ENCODE measurements at places on chromosomes 6 and 20.

DNA sequence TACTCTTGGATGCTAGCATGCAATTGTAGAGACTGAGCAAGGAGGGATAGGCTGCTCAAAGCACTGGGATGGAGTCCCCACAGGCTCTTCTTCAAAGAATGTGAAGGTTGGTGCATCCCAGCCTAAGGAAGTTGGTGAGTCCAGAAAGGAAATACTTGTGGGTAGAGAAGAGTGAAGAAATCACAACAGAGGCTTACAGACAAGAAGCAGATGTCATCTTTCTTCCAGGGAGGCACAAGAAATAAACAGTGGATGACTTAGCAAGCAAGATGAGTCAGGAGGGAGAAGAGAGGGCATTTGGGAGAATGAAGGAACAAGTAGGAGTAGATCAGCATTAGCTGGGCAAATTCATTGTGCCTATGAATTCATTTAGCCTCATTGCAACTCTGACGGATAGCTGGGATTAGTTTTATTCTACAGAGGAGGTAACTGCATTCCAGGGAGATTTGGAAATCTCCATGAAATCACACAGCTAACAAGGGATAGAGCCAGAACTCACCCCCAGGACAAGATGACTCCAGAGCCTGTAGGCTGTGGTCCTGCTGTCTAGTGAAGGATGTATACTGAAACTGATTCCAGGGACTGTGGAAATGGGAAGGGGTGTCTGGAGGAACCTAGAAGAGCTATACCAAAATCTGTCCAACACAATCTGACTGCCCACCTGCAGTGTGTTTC lies 125.8 kb upstream of the SPTLC3 start:
- DNase-seq = no peak

DNA sequence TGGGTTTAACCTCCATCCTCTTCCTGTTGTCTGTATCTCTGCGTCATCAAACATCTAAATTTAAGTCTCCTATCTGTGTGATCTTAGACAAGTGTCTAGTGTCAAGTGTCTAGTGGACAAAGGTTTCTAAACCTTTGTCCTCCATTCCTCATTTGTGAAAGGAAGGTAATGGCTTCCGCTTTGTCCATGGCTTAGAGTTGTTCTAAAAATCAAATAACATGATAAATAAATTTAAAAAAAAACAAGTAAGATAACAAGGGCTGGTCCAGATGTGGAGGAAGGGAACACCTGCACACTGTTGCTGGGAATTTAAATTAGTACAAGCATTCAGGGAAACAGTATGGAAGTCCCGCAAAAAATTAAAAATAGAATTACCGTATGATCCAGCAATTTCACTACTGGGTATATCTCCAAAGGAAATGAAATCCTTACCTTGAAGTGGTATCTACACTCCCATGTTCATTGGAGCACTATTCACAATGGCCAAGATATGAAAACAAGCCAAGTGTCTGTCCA lies 17.6 kb upstream of the SERPINB1 start:
- no peak for DNase-seq

GRCh38 chr6:140773276-140773675 lies 1359.4 kb upstream of the GJE1 start:
- no peak for DNase-seq

- peak; percentile 71 for DNase-seq
Observed at GRCh38 chr6:125781314-125781868, 9.4 kb upstream of the NCOA7 start.

- no peak for DNase-seq
Observed at GRCh38 chr6:107679457-107679856, 144.7 kb downstream of the SCML4 start.

- DNase-seq = no peak
Observed at GRCh38 chr6:168692193-168692914, 251.4 kb downstream of the SMOC2 start.

GRCh38 chr20:47156301-47157137 lies 200.0 kb downstream of the ZMYND8 start:
- DNase-seq = no peak

- DNase-seq = no peak
Observed at GRCh38 chr20:32807706-32808105, 12.0 kb upstream of the MAPRE1 start.

DNA sequence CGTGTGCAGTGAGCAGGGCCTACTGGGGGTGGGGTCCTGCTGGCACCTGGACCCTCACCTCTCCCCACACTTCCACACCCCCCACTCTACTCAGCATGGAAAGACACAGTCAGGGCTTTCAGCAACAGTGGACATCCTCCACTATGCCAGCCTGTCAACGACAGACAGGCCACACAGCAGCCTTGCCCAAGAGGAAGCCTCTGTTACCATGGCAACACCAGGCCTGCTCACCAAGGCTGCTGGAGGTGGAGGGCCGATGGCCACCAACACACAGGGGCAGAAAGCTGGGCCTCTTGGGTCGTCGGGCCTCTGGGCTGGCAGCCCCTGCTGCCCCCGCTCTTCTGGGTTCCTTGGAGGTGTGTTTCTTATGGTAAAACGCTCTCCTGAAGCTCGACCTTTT lies 13.6 kb downstream of the BNIP5 start:
- no peak for DNase-seq

GRCh38 chr20:21967481-21967880 lies 262.0 kb downstream of the PAX1 start:
- no peak for DNase-seq

DNA sequence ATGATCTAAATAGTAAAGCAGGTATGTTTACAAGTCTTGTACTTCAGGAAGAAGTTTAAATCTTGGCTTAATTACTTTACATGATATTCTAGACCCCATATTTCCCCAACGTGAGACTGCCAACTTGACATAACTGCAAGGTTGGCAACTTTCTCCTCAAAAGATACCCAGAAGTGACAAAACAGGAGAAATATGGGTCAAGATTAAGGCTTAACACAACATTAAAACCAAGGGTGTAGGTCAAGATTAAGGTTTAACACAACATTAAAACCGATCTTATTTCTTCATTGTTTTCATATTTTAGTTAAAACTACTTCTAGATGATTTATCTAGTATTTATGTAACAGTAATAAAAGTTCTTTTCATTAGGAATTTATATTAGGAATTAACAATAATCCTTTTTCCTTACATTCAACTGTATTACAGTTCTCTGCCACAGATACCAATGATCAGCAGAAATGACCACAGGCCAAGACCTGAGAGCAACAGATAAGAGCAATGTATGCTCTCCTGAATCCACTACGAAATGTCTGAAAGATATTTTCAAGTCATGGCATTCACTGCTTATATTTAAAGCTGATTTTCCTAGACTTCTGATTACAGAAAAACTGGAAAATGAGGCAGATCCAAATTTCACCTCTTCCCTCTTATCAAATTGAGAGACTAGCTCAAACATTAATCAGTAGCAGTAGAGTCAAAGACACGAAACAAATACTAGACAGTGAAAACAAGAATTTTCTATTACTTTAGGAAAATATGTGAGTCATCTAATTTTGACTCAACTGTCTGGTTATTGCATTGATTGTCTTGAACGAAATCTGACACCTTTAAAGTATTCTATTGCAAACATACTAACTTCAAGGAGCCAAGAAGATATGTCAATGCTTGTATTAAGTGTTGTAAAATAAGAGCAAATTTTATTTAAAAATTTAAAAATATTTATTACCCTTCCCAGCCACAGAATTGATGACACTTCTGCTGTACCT lies 72.3 kb downstream of the RNGTT start:
- DNase-seq = no peak

DNA sequence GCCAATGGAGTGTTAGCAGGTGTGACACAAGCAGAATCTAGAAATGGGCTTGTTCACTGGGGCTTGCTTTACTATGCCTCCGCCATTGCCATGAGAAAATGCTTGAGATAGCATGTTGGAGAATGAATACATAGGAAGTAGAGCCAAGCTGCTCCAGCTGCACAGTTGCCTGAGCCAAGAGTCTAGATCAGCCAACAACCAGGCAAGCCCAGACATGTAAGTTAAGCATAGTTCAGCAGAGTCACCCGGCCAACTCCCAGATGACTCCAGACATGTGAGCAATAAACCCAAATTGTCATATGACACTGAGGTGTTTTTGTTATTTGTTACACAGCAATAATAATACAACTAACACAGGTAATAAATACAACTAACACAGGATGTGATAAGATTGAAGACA lies 167.9 kb downstream of the HAO1 start:
- no peak for DNase-seq

- no peak for DNase-seq
Observed at GRCh38 chr6:99905209-99906106, 88.6 kb downstream of the MCHR2 start.

- DNase-seq = no peak
Observed at GRCh38 chr6:74780831-74781230, 425.0 kb downstream of the COL12A1 start.

GRCh38 chr6:78530208-78530607 lies 337.1 kb upstream of the IRAK1BP1 start:
- DNase-seq = no peak

- no peak for DNase-seq
Observed at GRCh38 chr6:54935739-54936138, 89.2 kb downstream of the FAM83B start.

GRCh38 chr20:50498071-50498776 lies 12.0 kb upstream of the PTPN1 start:
- no peak for DNase-seq

All from CD4-positive, alpha-beta T cell treated with Interleukin-17A for 4 hours (primary cell).